NCI-H187 treated with DMSO at 0.1 percent for 48 hours (cell line): ENCODE measurements at places on chromosomes 4 and X.

GRCh38 chrX:750263-750662 lies 119.7 kb downstream of the SHOX start:
- no peak for DNase-seq

- DNase-seq: no peak
Observed at GRCh38 chr4:7234355-7235029, 42.2 kb downstream of the SORCS2 start.

- DNase-seq: no peak
Observed at GRCh38 chrX:124033821-124034220, 72.3 kb downstream of the STAG2 start.

- no peak for DNase-seq
Observed at GRCh38 chrX:79036157-79036880, 91.1 kb downstream of the P2RY10 start.

- DNase-seq: no peak
Observed at GRCh38 chrX:6026980-6027379, 201.7 kb downstream of the NLGN4X start.
